Retinal pigment epithelial cell (primary cell): ENCODE measurements at places on chromosomes 2 and 18.

GRCh38 chr18:45363196-45363595, 252.1 kb upstream of the SLC14A2 start:
- no peak for DNase-seq

GRCh38 chr2:172370821-172371455, 56.4 kb upstream of the ITGA6 start:
- DNase-seq, result no peak

DNA sequence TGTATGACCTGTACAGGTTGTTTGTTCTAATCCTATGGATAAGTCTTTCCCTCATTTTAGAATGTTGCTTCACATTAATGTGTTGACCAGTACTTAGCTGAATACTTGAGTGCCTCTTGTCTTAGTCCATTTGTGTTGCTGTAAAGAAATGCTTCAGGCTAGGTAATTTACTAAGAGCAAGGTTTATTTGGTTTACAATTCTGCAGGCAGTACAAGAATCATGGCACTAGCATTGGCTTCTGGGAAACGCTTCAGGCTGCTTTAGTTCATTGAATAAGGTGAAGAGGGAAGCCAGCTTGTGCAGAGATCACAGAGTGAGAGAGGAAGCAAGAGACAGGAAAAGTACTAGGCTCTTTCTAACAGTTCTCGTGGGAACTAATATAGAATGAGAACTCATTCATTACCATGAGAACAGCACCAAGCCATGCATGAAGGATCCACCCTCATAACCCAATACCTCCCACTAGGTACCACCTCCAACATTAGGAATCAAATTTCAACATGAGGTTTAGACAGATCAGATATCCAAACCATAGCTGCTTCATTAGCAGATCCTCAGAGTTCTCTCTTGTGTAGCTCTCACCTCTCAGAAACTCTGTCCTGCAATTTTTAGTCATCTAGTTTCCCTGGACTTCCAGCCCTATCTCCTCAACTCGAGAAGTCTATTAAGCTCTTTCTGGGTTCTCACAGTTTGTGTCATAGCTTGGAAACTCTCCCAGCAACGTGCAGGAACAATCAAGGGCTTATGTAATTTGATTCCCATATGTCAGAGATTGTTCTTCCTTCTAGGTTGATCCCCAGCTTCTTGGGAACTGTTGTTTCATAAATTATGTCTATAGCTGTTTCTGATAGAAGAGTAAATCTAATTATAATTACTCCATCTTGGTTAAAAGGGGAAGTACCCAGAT, 2082.3 kb upstream of the CELF4 start:
- DNase-seq, result peak; percentile 91

- DNase-seq, result no peak
Observed at GRCh38 chr2:58475756-58476155, 234.6 kb upstream of the FANCL start.

GRCh38 chr2:210480079-210480478, 3.5 kb upstream of the LANCL1 start:
- no peak for DNase-seq

DNA sequence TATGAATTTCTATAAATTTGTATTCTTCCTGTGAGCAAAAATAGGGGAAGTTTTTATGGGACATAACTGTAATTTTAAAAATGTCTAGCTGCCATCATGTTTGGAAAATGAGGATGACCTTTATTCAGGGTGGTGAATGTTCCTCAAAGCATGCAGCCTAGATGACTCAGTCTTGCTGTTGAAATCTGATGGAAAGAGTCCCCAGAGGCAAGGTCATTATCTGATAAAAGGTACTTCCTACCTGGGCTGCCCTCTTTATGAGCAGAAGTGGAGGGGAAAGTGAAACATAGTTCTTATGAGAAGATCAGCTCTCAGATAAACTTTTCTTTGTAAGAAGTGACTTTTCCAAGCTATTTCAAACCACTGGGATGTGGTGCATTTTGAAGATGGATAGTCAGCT, 1144.7 kb upstream of the PIK3C3 start:
- no peak for DNase-seq

DNA sequence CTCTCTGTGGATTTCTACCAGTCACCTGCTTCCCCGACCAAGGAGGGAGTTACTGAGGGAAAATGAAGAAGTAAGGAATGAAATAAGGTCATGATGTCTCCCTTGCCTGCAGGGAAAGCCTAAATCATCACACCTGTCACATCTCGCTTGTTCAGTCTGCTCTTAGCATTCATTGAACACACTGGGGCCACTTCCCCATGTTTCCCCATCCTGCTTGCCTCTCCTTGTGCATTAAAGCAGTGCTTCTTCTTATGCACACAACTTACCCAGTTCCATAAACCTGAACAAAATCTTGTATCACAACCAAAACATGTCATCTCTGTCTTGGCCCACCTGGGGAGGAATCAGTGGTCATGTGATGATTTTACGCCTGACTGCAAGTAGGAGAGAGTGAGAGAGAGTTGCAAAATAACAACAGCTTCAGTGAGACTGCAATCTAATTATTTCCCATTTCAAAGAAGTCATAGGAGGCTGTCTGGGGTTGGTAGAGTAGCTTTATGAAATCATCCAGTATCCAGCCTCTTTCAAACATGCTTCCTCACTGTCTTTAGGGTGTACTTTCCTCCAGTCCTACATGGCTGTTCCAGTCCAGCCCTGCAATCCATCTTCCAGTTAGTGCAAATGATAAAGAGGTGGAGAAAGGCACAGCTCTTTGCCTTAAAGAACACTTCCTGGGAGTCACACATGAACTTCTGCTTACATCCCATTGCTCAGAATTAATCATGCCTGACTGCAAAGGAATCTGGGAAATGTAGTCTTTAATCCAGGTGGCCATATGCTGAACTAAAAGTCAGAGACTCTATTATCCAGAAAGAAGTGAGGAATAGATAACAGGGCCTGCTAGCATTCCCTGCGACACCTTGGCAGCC, 220.1 kb downstream of the HAUS1 start:
- DNase-seq, result peak; percentile 31

DNA sequence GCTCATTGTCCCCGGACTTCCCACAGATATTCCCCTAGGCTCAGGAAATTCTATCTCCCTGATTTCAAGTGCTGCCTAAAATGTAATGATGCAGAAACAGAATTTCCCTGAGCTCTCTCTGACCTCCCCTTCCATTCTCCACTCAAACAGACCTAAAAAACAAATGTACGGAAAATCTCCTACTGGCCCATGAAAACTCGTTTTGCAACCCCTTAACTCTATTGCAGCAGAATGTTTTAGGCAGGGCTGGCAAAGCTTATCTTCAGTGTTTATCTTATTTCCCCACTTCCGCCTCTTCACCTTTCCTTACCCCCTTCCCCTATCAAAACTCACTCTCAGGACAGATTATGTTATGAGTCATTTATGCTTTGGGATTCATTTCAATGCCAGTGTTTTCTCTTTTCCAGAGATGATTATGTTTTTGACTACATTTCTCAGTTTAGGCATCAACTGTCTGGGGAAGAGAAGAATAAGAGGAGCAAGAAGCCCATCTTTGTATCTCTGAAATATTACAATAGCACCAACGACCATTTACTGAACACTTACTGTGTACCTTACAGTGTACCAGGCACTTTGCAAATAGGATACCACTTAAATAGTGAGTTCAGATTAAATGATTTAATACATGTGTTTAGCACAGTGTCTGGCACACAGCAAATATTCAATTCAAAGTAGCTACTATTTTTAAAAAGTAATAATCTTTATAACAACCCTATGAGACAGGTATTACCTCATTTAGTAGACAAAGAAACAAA, 53.9 kb upstream of the STPG4 start:
- DNase-seq, result no peak
